NCI-H446 treated with DMSO at 0.1 percent for 48 hours (cell line): ENCODE measurements at places on chromosomes 12 and 14.

- DNase-seq, result no peak
Observed at GRCh38 chr14:104532191-104532555, 47.4 kb upstream of the C14orf180 start.

GRCh38 chr12:31906557-31907301, 52.5 kb upstream of the RESF1 start:
- no peak for DNase-seq

- no peak for DNase-seq
Observed at GRCh38 chr12:131799195-131799594, 29.0 kb upstream of the MMP17 start.

DNA sequence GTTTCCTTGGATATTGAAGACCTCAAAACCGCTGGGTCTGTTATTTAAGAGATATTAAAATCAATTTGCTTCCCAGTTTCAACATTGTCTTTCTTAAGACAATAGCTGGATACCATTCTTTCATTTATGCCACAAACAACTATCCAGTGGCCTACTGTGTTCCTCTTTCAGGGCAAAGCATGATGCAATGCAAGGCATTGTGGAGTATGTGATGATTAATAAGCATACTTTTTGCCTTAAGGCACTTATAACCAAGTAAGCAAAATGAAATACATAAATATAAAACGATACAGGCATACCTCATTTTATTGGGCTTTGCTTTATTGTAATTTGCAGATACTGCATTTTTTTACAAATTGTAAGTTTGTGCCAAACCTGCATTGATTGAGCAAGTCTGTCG, 45.5 kb downstream of the SCN8A start:
- no peak for DNase-seq

DNA sequence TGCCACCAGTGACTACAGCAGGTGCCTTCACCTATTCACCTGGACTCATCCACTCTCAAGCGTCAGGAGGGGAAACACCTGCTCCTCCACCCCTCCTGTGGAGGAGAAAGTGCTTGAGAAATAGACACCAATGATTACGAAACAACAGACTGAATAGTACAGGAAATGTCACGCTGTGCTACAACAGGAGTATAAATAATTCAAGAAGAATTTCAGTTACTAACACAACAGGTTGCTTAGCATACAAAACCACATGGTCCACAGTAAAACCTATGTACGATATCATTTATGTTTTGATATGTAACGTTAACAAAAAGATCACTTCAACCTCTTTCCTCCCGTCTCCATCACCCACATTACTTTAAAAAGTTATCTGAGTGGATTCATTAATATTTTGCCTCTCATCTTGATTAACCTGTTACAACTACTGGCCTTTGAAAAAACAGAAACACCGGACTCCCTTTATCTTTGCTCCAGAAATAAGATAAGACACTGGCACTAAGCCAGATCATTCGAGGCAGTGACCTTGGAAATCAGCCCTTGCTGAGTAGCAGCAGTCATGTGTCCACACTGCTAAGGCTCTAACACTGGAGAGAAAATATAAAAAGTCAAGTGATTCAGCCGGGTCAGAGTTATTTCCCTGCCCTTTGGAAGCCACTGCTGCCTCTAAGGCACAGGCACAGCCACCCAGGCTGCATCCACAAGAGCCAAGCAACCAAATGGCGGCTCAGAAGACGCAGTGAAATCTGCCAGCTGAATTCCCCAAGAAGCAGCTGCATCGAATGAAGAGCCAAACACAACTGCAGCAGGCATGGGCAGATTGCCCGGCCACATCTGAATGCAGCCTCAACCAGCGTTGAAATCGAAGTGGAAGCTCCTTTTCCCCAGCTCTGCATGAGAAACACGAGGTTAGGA, 40.9 kb downstream of the NT5DC3 start:
- peak; percentile 62 for DNase-seq

DNA sequence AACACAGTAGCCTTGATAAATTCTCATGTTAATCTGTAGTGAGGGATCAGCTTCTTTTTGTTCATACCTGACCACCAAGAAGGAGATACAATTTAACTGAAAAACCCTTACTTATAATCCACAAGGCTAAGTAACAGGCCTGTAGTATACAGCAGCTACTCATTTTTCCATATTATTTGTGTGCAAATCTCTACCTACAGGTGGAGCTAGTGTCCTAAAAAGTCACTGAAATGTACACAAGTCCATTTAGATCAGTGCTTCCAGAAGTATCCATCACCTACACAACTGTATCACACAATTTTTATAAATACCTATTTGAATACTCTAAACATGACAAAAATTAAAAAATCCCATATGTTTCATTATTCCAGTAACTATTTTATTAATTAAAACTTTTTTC, 173.2 kb downstream of the SLC35F4 start:
- DNase-seq, result peak; percentile 24

DNA sequence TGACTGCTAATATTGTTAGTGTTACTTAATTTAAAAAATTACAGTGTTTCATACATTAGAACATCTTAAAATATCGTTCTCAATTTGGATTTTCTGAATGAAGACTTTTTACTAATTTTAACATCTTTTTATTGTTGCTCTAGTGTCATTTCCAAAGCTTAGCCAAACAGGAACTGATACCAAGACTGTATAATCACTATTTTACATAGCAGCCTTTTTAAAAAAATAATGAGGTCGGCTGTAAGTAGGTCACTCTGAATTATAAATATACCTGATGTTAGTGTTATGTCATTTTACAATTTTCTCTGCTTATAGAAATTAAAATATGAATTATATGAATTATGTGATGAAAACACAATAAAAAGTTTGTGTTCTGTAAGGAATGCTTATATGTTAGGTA, 321.5 kb downstream of the TMEM117 start:
- DNase-seq, result no peak

- DNase-seq, result no peak
Observed at GRCh38 chr12:104482748-104483147, 26.0 kb downstream of the CHST11 start.

- no peak for DNase-seq
Observed at GRCh38 chr12:98471085-98471484, 44.3 kb upstream of the TMPO start.

GRCh38 chr12:85920324-85920947, 46.3 kb downstream of the NTS start:
- peak; percentile 32 for DNase-seq

DNA sequence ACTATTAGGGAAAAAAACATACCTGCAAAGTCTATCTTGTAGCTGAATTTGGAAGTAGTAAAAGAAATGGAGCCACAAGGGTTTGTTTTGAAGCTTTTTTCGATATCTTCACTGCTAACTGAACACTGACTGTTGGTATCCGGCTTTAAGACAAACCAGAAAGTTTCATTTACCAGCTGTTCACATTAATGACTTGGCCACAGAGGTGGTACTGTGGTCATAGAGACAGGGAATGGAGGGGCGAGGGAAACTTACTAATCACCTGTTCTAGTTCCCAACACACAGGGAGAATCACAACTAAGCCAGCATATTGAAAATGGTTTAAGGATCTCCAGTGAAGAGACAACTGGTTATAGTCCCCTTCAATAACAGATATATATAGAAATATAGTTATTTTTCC, 44.3 kb downstream of the PARP11 start:
- DNase-seq, result no peak

- DNase-seq, result no peak
Observed at GRCh38 chr14:83611906-83612390, 1918.0 kb upstream of the FLRT2 start.

DNA sequence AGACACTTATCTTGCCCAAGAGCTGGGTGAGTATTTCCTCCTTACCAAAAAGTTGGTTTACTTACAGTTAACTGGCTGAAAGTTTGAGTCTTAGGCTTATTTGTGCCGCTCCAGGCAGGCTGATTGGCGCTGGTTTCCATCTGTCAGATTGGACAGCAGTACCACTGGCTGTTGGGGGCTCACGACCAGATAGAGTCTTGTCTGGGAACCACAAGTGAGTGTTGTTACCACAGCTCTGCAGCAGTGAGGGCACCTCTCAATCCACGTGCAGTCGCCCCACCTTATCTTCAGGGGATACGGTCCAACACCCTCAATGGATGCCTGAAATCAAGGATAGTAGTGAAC, 58.9 kb downstream of the DDX51 start:
- DNase-seq, result no peak

GRCh38 chr12:96193725-96194575, at the start of gene ELK3:
ELK3 (plus strand) TSS chr12:96194375.
- no peak for DNase-seq

DNA sequence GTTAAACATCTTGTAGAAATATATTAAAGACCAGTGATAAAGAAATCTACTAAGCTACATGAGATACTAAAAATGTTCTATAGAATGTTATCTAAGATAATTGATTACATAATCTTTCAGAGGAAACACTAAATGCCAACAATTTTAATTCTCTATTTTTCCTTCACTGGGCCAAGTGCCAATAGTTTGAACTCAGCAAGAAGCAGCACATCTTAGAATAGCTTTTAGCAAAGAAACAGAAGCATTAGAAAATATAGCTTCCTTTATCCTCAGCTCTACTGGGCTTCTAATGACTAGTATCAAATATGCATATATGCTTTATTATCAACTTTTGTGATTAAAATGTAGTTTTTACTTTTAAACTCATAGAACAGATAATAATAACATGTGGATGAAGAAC, 461.4 kb upstream of the USP15 start:
- DNase-seq, result no peak
